ENCODE measurements at places on chromosomes 2 and 18.

DNA sequence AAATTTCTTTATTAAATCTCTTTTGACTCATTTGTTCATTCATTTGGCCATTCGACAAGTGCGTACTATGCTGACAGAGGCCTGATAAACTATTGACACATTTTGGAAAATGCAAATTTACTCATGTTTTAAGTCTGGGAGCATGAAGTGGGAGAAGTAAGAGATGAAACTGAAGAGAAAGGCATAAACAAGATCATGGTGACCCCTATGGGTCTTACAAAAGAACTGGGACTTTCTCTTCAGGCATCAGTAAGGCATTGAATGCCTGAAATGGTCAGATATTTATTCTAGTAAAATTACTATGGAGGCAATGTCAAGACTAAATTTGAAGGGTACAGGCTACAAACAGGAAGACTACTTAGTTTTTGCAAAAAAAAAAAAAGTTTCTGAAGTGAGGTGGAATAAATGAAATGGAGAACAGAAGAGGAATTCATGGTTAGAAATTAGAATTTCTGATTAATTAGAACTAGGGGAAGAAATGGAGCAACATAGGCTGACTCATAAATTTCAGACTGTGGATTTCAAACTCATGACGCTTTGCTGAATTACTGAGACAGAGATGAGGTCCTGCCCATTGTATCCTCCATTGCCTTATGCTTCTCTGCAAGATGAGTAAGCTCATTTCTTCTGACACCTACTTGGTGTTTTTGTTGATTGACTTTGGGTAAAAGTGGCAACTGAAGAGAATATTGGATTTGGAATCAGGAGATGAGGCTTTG is 32.7 kb downstream of the VSNL1 start:
- DNase-seq: no peak

DNA sequence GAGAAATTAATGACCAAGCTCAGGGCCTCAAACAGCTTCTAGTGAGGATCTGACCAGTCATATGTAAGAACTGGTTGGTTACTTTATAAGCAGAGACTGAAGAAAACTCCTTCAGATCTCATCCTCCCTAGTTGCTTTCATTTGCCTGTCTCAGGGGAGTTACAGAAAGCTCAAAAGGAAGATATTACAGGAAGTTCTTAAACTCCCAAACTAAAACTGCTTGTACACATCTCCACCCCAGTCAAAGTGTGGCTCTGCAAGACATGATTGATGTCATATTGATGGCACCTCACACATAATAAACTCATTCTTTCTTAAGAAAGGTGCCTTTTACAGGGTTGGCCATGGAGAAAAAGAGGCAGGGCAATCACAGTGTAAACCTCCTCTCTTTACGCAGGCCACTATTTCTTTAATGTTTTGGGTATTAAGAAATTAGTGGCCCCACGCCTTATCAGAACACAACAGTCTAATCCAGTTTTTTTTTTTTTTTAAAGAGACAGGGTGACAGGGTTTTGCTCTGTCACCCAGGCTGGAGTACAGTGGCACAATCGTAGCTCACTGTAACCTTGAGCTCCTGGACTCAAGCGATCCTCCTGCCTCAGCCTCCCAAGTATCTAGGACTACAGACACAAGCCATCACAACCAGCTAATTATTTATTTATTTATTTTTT is 62.6 kb upstream of the STK17B start:
- no peak for DNase-seq

DNA sequence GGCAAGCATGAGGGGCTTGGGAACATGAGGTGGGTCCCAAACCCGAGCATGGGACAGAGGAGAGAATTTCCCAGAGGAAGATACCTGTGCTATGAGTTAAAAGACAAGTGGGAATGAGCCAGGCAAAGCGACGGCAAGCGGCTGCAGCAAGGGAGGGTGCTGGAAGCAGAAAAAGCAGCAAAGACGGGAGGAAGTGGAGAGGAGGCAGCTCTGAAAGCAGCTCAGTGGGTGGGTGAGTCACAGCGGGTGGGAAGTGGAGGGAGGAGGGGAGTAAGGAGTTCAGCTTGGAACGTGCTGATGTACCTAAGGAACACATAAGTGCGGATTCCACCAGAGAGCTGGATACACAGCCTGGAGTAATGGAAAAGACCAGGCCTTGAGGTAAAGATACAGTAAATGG is 41.4 kb downstream of the THUMPD2 start:
- DNase-seq: peak; percentile 34

DNA sequence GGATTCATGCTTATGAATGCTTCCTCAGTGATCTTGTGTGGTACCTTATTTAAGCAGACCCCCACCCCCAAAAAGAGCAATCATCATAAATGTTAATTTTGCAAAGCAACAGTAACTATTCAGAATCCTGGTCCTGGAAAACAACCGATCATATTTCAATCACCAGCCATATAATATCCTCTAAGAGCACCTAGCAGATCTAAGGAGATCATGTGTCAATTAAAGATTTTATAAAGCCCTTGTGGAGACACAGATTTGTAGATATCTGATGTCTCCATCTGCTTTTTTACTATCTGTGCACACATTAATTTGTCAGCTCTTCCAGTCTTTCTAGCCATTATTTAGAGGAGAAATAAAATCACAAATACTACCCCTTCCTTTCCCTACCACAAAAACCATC is 423.7 kb downstream of the TGIF1 start:
- no peak for DNase-seq

DNA sequence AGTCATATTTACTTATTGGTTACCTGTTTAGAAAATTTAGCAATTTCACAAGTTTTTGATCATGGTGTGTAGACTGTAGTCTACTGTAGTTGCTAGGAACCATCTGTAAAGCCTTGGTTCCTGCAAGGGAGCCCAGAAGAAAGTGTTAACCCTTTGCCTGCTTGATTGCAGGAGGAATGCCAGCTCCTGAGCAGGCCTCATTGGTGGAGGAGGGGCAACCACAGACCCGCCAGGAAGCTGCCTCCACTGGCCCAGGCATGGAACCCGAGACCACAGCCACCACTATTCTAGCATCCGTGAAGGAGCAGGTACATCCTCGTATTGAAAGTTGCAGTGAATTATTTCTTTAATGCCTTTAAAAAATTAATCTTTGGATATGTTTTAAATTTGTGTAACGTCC is 76.3 kb downstream of the PKP4 start:
- no peak for DNase-seq

DNA sequence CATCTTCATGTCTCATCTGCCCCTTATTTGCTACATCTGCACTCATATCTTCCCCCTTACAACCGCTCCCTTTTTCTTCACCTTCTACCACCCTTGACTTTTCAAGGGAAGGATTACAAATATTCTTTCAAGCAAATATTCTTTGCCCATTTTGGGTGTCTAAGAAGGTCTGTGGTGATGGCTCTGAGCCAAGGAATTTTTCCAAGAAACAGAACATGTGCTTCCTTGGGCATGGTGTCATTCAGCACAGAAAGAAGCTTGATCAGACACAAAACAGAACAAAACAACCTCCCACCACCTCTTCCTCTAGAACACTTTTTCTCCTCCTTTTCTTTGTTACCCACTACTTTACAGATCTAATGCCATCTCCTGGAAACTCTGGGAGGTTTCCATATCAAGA is 313.7 kb downstream of the SATB2 start:
- DNase-seq: no peak

DNA sequence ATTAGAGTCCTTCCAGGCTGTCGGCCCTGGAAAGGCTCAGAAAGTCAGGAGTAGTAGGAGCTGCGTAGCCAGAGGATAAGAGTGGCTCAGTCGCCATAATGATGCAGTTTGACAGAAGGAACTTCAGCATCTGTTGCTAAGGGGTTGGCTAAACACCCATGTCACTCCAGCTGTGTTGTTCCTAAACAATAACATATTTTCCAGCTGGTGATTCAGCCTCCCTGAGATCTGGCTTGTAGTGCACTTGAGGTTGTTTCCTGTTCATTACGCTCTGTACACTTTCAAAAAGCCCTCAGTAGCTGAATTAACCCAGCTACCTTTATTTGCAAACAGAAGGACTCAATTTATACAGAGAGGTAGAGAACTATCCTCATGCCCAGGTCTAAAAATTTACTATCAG is 39.7 kb upstream of the EPAS1 start:
- peak; percentile 67 for DNase-seq

DNA sequence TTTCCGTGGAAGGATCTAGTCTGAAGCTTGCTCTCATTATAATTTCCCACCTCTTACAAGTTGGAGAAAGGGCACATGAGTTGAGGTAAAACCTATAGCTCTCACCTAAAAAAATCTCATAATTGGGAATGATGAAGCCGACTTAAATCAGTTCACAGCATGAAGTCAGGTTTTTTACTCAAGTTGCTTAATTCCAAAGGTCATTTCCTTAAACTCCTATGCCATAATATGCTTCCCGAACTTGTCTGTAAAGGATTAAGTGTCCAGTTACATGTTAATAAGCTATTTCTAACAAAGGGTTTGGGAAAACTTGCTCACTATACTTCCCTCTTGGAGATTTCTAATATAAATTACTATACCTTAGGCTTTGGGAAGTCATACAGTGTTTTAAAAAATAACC is 481.2 kb downstream of the NUP35 start:
- no peak for DNase-seq

DNA sequence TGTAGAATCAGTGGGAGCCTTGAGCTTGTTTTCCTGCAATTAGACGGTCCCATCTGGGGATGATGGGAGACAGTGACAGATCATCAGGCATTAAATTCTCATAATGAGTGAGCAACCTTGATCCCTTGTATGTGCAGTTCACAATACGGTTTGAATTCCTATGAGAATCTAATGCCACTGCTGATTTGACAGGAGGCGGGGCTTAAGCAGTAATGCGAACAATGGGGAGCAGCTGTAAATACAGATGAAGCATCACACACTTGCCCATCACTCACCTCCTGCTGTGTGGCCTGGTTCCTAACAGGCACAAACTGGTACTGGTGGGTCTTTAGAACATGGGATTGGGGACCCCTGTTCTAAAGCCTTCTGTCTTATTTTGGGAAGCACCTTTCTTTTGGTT is 17.9 kb upstream of the NYAP2 start:
- DNase-seq: no peak

DNA sequence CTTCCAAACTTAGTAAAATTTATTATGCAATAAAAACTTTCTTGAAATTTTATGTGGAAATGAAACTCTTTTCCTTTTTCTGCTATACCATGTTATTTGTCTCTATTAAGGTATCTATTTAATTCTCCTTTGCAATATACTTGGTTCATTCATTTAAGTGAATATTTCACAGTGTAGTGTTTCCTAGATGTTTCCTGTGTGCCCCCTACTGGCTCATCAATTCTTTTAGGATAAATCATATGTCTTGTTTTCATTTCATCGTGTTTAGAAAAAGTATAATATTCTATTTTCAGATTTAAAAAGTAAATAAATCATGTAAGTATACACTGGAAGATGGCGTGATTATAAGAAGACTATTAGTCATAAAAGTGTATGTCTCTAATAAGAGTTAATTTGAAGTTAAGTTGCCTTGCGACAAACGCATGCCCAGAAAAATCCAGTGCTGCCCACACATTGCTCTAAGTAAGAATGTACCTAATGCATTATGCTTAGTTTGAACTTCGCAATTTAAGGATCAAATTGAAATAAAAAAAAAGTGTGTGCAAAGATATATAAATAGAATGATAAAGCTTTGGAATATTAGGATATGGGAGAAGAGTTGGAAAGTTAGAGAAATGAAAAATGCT is 525.4 kb downstream of the KCNJ3 start:
- no peak for DNase-seq

DNA sequence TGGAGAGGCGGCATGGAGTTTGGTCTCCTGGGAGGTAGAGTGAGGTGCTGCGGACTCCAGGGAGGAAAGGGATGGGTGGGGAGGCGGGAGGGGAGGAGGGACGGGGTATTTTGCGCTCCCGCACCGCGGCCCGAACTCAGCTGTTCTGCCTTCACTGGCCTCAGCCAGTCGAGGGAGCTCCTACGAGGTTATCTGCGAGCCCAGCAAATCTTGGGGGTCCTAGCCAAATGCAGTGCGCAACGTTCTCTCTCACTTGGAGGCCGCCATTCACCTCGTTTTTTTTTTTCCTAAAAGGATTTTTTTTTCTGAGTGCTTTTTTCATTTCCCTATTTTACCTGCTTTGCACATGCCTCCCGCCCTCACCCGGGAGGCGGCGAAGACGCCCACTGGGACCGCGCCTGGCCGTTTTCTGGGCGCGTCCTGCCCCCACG is 877 bp upstream of the BCL2L11 start:
- no peak for DNase-seq

DNA sequence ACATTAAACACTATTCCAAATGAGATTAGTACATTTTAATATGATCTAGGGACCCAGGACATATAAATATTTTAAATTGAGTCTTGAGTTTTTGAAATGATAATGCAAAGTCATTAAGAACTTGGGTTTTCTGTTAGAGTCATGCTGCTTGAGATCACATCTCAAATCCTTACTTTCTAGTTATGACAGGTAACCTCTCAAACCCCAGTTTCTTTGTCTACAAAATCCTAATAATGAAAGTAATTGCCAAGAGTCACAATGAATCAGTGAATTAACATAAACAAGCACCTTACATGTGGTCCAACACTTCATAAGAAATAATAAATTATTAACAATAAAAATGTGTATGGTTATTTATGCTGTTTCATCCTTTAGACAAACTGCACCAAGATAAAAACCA is 607.6 kb downstream of the LRP1B start:
- no peak for DNase-seq

GRCh38 chr18:79923896-79924585 is 27.4 kb downstream of the SLC66A2 start:
- no peak for DNase-seq

DNA sequence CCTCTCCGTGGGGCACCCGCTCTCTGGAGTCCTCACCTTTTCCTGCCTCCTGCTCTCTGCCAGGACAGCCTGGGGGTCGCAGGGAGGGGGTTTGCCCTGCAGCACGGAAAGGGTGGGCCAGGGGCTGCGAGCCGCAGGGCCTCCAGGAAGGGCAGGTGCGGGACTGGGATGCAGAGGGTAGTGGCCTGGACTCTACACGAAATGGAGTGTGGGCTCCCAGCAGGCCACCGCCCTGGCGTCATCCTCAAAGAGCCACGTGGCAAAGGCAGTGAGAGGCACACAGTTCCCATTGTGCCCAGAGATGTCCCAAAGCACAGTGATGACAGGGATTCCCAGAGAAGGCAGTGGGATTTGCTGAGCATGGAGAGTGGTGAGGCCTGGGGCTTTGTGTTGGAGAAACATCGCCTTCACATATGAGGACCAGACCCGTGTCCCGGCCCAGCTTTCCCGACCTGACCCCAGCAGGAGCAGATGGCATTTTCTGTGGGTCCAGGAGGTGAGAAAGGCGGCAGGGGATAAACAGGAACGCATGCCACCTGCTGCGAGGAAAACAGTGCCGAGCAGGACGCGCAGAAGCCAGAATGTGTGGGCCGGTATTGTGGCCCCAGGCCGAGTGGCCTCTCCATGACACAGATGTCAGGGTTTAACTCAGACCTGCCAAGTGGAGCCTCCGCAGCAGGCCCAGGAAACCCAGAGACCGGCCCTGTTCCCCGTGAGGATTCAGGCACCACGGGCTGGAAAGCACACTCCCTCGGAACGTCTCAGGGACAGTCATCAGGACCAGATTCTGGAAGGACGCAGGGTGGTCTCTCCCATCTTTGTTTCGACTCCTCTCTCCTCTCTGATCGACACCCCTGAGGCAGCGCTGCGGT is 855.5 kb upstream of the SALL3 start:
- DNase-seq: no peak
